ENCODE measurements at places on chromosomes 5 and 9.

GRCh38 chr9:4422495-4422894 is 67.8 kb upstream of the SLC1A1 start:
- no peak for DNase-seq

- DNase-seq: no peak
Observed at GRCh38 chr5:65588694-65589093, 25.6 kb downstream of the PPWD1 start.

DNA sequence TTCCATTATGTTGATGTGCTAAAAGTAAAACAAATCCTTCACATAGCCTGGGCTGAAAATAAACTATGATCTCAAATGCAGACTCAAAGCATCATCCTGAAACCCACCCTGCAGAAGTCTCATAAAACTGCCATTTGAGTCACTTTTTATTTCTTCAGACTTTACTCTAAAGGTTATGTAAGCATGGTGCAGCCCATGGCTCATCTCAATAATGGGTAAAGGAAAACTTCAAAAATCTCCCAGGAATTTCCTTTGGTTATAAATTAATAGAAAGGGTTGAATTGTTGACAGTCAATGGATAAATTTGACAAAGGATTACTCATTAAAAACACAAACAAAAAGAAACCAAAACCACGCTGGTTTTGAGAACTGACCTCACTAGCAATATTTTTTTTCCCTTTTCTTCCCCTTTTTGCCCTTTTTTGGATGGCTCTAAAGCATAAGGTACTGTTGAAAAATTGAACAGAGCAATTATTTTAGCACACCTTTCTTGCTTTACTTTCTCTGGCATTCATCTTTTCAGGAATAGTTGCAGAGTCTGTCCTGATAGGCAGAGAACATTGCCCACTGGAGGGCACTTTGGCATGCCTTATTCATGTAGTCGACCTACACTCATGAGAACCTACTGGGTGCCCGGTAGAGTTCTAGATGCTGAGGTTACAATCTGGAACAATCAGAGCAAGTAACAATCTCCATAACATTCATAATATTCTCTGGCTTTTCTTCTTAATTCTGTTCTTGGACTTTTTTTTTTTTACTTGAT is 191.4 kb downstream of the TMEM167A start:
- DNase-seq: no peak

- no peak for DNase-seq
Observed at GRCh38 chr9:111924281-111924680, 27.7 kb downstream of the UGCG start.
